LHCN-M2 (cell line): ENCODE measurements at places on chromosomes 16 and 17. TPM values are rescaled to one million over a fixed set of nuclear protein-coding genes. Genes with fewer than 3 reads are reported as not detected.
A peak's percentile ranks its signal among the peaks of the same experiment; 100 is the strongest.

DNA sequence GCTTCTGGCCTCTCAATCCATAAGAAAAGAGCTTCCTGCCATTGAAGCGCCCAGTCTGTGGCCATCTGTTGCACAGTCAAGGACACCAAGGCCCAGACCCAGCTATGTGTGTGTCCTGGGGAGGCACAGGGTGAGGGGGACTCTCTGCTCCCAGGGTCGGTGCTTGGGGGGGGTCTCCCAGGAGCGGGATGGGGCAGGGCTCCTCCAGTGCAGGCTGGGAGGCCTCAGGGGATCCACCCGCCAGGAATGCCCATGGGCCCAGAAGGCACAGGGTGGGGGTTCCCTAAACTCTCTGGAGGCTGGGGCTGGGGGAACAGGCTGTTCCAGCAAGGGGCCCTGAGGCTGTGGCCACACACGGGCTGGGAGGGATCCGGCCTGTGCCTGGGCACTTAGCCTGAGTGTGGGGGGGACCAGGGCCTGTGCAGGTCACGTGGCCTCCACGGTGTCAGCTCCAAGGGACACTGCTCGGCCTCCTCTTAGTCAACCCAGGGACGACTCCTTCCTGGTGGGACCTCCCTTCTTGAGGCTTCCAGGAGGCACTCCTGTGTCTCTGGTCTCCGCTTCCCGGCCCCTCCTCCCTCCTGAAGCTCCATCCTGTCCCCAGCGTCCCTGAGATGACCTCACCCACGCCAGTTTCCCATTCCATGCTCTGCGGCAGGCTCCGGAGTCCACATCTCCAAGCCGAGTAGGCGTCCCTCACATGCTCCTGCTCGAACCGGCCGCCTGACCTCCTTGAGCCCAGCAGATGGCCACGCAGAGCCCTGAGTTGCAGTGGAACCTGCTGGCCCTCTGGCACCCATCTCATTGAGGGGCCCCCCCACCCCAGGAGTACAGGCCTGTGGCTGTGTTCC lies 23.1 kb upstream of the BAHCC1 start:
- DNase-seq = peak; percentile 41

GRCh38 chr16:86248310-86248905 lies 261.9 kb upstream of the FOXF1 start:
- no peak for DNase-seq

- DNase-seq = no peak
Observed at GRCh38 chr17:64773386-64773835, 111.3 kb upstream of the SMURF2 start.

- no peak for DNase-seq
Observed at GRCh38 chr16:16120044-16120381, 103.3 kb downstream of the ABCC6 start.

GRCh38 chr17:74763565-74764387 lies 12.4 kb downstream of the NAT9 start:
- DNase-seq = no peak

KCNH4 gene
- under 0.01 TPM in 1 of 2 replicates, not detected in the other for total RNA-seq

ZFPM1 gene
- 1.1 and 2.2 TPM in 2 replicates for total RNA-seq

KRTAP2-1 gene
- not detected in 2 replicates for total RNA-seq

DNA sequence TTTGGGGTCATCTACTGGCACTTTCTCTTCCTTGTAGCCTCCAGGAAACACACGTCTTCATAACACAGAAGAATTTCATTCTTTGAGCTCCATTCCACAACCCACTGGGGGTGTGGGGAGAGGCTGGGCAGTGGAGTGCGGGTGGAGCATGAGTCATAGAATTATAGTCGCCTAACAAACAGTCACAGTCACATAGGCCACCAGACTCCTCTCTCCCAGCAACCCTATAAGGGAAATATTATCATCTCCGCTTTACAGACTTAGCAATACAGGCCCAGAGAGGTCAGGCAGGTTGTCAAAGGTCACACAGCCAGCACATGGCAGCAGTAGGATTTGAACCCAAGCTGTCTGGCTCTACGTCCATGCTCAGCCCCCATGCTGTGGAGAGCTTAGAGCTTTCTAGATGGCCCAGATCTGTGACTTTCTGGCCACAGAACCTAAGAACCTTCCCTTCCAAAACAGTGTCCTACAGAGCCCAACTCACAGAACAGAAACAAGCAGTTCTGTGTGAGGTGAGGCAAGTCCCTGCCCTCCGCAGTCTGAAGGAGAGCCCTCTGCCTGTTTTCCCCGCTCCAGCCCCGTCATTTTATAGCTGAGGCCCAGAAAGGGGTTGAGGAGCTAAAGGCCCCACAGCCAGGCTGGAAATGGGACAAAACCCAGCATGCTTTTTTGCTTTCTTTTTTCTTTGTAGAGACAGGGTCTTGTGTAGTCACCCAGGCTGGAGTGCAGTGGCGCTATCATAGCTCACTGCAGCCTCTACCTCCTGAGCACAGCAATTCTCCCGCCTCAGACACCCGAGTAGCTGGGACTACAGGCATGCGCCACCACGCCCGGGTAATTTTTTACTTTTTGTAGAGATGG lies 10.7 kb upstream of the LITAF start:
- DNase-seq = no peak

GRCh38 chr16:31868691-31869167 lies 4.9 kb upstream of the ZNF267 start:
- DNase-seq = peak; percentile 74

DNA sequence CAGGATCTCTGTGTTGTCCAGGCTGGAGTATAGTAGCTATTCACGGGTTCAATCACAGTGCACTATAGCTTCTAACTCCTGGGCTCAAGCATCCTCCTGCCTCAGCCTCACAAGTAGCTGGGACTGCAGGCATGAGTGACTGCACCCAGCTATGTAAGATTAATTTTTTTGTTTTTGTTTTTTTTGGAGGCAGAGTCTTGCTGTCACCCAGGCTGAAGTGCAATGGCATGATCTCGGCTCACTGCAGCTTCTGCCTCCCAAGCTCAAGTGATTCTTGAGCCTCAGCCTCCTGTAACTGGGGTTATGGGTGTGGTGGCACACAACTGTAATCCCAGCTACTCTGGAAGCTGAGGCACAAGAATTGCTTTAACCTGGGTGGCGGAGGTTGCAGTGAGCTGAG lies 15.8 kb downstream of the PPM1D start:
- DNase-seq = no peak

DNA sequence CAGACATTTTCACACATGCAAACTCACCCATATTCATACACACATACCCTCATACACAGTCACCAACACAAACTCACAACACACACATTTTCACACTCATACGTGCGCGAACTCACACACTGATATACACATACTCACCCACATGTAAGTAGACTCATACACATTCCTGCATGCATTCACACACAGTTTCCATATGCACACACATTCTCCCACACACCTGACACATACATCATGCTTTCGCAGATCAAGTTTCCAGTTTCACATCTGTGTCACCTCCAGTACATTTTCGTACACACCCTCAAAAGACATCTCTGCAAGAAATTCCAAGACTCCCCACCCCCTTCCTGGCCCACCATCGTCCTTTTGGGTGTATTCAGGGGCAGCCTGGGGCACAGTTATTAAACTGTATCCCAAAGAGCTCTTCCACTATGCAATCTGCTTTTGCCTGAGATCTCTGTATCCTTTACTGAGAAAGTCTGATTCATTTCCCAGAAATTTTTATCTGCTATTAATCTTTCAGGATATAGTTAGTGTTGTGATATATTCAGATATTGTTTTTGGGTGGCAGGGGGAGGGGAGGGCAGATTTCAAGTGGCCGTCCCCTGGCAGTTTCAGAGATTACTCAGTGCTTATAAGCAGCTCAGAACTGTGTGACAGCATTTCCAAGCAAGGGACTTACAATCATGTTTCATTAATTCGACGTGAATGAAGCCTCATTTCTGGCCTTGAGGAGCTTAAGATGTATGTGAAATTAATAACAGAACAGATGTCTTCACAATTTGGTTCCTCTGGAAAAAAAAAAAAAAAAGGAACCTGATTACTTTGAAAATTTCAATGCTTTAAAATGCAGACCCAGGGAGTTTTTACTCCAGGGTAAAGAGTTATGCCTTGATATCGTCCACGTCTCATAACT lies 35.3 kb upstream of the MMP2 start:
- no peak for DNase-seq

DNA sequence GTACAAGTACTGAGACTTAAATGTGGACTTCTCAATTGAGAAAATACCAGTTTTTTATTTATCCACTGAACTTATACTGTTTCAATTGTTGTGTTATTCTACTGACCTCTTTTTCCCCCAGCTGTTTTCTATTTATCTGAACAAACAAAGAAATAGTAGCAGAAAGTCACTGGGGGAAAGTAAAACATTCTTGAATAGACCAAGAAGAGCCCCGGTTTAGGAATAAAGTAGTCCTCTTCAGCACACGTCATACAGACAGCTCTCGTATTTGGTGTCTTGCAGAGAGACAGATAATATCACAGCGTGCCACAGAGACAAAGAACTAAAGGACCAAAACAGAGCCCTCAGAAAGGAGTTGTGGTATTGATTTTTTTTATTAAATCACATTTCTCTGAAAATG lies 1159.1 kb upstream of the CDH8 start:
- no peak for DNase-seq

DNA sequence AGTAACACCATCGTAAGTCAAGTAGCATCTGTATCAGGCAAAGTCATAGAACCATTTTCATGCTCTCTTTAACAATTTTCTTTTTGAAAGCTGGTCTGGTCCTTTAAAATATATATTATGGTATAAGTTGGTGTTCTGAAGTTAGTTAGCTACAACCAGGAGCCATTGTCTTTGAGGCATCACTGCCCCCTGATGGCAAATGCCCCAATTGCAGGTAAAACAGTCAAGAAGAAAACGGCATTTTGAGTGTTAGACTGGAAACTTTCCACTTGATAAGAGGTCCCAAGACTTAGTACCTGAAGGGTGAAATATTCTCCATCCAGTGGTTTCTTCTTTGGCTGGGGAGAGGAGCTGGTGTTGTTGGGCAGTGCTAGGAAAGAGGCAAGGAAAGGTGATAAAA lies 14.1 kb downstream of the TP53 start:
- DNase-seq = peak; percentile 23

- DNase-seq = peak; percentile 18
Observed at GRCh38 chr17:80594431-80595269, 50.0 kb downstream of the RPTOR start.

MYO15B gene
- under 0.01 and 0.06 TPM in 2 replicates for total RNA-seq

GRCh38 chr17:46908068-46908737 lies 14.8 kb upstream of the GOSR2 start:
- DNase-seq = no peak

DNA sequence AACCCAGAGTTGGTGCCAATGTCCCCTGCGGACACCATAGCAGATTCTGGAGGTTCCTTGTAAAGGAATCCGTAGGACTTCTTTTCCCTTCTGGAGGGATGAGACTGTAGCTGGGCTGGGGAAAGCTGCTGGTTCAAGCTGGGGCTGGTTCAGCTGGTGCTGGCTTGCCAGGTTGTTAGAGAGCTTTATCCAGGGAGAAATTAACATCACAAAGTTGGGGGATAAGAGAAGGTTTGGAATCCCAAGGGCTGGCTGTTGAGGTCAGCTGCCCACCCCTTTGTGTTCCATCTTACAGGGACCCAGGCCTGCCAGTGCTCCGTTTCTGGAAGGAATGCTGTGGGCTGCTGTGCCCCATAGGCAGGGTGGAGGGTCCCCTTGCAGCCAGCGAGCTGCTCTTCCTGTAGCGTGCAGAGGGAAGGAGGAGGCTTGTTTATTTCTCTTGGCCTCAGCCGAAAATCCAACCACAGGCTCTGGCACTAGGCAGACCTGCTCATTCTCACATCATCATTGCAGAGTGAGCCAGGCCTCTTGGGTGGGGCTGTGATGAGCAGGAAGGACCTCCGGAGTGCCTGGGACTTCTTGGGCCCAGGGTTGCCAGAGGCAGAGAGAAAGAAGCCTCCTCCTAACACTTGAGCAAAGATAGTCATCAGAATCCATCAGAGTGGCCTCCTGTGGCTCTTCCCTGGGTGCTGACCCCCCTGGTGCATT lies 251.1 kb downstream of the SEC14L1 start:
- DNase-seq = peak; percentile 94

GRCh38 chr17:63639125-63639524 lies 16.9 kb downstream of the MAP3K3 start:
- no peak for DNase-seq

ZG16 gene
- not detected in 2 replicates for total RNA-seq

DNA sequence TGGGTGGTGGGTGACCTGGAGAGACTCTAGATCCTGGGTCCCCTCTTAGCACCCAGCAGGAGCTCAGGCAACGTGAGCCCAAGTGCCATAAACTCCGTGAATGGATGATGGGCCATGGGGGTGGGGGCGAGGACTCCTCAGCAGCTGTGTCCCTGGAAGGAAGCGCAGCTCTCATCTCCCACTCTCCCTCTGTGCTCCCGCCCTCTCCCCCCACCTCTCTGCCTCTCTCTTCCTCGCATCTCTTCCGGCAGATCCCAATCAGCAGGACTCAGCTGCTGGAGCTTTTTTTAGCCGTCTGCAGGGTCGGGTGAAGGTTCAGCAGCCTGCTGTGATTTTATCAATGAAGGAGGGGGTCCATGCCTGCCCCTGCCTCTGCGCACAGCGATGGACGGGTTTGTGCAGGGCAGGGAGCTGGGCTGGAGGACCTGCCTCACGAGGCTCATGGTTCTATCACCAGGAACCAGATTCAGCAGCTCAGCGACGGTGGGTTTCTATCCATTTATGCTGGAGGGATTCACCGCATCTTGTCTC lies 8.3 kb downstream of the CCR7 start:
- no peak for DNase-seq

TP53TG3 gene
- total RNA-seq = 1.1 TPM in 1 of 2 replicates, not detected in the other

GRCh38 chr17:742147-742793 lies 9.8 kb downstream of the GEMIN4 start:
- DNase-seq = no peak

- no peak for DNase-seq
Observed at GRCh38 chr16:84319146-84319760, 24.6 kb downstream of the WFDC1 start.

GRCh38 chr17:66343531-66344078 lies 41.2 kb downstream of the PRKCA start:
- DNase-seq = peak; percentile 15

MYCBPAP gene
- 0.34 and 0.83 TPM in 2 replicates for total RNA-seq

GRCh38 chr17:14080847-14081251 lies 11.5 kb downstream of the COX10 start:
- DNase-seq = peak; percentile 26

- DNase-seq = peak; percentile 71
Observed at GRCh38 chr17:57578608-57579225, 166.4 kb downstream of the CCDC182 start.

ADAD2 gene
- total RNA-seq = not detected in 2 replicates

DNA sequence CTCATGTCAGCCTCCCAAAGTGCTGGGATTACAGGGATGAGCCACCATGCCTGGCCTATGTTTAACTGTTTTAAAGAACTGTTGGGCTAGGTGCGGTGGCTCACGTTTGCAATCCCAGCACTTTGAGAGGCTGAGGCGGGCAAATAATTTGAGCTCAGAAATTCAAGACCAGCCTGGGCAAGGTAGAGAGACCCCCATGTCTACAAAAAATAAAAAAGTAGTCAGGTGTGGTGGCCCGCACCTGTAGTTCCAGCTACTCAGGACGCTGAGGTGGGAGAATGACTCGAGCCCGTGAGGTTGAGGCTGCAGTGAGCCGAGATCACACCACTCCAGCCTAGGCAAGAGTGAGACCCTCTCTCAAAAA lies 1.9 kb upstream of the ITGAL start:
- DNase-seq = no peak

DNA sequence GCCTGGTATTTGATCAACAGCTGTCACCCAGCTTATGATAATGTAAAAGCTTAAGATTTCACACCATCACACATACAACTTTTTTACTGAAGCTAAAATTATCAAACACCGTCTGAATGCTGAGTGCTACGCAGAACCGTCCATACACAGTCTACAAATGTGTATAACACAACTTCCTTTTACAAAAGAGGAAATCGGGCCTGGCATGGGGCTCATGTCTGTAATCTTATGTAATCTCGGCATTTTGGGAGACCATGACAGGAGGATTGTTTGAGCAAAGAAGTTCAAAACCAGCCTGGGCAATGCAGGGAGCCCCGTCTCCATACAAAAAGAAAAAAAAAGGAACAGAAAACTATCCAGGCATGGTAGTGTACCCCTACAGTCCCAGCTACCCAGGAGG lies 19.6 kb upstream of the QRICH2 start:
- no peak for DNase-seq
